Central memory CD8-positive, alpha-beta T cell (primary cell): ENCODE measurements at places on chromosomes 5 and 9.

DNA sequence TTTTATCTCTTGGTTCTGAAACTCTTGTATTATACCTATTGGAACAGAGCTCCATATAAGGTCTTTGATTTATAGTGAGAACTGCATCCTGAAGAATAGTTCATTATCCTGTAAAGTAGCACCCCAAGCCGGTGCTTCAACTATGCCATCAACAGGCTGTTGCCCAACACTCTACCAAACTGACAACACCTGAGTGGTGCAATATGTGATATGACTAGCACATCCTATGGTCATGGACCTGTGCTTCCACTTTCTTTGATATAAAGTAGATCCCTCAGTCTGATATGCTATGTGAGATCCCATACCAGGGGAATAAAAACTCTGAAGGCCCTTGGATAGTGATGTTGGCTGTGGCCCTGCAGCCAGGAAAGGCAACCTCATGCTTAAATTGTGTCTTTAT, 15.8 kb downstream of the CSF2 start:
- no peaks in the 10 kb centered on the region for H3K27me3 ChIP-seq
- H3K36me3 ChIP-seq: peaks cover 2% of the 10 kb centered on the region
- no peak for DNase-seq
- H3K4me1 ChIP-seq: peaks cover 33% of the 10 kb centered on the region
- no peak overlapping the region for H3K4me3 ChIP-seq
- H3K27ac ChIP-seq: no peak overlapping the region

DNA sequence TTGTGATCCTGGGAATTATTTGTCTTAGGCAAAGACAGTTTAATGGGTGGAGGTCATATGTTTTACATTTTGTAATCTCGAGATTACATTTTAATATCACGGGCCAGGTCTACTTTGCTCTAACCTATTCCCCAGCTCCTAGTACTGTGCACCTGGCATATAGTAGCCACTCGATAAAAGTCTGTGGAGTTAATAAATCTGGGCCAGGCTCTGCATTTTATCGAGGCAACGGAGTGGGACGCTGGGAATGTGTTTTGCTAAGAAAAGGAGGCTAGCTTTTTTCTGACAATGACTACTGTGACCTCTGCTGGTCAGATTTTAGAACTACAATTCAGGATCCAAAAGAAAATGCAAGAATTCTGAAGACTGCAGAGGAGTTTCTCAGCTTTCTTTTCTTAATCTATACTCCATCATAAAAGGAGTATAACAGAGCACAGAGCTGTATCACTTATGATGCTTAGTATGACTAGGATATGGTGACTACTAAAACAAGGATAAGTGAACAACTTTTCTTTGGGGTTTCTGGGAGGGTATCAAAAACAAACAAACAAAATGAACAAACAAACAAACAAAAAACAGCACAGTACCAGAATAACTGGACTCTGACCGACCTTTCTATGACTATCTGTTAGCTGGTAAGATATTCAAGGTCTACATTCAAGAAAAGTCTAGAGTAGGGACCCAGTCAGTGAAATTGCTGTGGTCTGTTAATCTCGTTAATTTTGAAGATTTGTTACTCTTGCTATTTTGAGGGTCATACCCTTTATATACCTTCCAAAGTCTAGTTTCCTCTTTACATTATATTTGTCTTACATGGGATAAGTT, 46.1 kb upstream of the CER1 start:
- H3K4me1 ChIP-seq: no peaks in the 10 kb centered on the region
- no peak for DNase-seq
- peaks cover 10% of the 10 kb centered on the region for H3K27me3 ChIP-seq
- H3K27ac ChIP-seq: no peak overlapping the region
- no peaks in the 10 kb centered on the region for H3K36me3 ChIP-seq
- no peak overlapping the region for H3K4me3 ChIP-seq

DNA sequence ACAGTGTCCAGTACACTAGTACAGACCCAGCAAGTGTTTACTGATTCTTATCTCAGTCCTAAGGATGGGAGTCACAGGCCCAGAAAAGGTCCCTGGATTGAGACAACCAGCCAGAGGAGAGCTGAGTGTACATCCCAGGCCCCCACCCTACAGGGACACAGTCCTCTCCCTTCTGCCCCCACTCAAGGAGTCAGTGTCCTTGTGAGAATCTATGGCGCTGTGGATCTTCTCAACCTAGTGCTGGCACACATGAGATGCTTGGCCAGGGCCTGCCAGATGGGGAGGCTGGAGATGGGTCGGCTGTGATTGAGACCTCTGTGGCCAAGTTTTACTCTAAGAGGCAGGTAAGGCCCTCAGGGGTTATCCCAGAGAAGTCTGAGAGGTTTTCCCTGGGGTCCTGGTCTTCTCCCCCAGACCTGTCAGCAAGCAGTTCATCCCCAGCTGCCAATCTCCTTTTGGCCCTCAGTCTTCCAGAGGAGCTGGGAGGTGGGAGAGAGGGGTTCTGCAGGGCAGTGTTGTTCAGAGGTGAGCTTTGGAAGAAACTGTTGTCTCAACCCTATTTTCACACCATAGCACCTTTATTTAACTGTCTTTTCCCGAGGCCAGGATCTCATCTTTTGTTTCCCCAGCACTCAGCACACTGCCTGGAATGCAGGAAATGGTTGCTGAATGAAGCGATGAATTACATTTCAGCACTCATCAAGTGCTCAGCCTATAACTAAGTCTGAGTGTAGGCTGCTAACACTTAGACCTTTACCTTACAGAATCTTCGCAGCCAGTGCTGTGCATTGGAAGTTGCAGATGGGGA, 3.2 kb upstream of the NSD1 start:
- H3K27ac ChIP-seq: no peak overlapping the region
- no peaks in the 10 kb centered on the region for H3K27me3 ChIP-seq
- H3K4me1 ChIP-seq: peaks cover 34% of the 10 kb centered on the region
- no peak for DNase-seq

DNA sequence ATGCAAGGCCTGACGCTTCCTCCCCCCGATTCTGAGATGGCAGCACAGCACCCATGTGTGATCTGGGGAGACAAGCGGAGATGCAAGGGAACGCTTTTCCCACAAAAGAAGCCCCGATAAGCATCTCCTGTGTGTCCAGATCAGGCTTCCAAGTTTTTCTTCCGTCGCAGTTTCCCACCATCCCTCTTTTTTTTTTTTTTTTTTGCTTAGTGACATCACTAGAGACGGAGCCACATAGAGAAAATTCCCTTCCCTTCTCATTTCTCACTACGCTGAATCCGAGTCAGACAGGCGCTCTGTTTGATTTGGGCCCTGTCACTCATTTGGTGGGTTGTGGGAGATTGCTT, 160.9 kb downstream of the HSD17B3 start:
- DNase-seq: no peak
- H3K4me1 ChIP-seq: no peaks in the 10 kb centered on the region
- no peaks in the 10 kb centered on the region for H3K36me3 ChIP-seq
- H3K27me3 ChIP-seq: peaks cover 34% of the 10 kb centered on the region
- H3K4me3 ChIP-seq: no peak overlapping the region

DNA sequence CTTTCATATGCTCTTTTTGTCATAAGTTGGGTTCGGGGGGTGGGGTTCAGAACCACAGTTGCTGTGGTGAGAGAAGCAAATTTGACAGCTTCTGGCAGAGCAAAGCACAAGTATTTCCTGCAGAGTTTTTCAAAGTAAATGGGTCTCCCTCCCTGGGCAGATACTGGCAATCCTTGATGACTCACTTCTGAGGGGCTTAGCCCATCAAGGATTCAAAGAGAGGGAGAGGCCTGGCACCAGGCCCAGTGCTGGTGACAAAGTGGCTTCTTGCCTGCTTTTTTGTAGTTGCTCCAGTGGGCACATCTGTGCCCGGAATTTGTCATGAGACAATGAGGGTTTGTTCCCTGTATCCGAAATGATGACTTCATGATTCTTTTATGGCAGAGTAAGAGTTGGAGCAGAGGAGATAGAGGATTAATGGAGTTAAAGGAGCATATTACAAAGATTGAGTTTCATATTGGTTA, 46.6 kb upstream of the TNC start:
- peaks cover 46% of the 10 kb centered on the region for H3K27me3 ChIP-seq
- no peaks in the 10 kb centered on the region for H3K4me1 ChIP-seq
- no peaks in the 10 kb centered on the region for H3K36me3 ChIP-seq
- H3K4me3 ChIP-seq: no peak overlapping the region
- DNase-seq: no peak
- no peak overlapping the region for H3K27ac ChIP-seq

DNA sequence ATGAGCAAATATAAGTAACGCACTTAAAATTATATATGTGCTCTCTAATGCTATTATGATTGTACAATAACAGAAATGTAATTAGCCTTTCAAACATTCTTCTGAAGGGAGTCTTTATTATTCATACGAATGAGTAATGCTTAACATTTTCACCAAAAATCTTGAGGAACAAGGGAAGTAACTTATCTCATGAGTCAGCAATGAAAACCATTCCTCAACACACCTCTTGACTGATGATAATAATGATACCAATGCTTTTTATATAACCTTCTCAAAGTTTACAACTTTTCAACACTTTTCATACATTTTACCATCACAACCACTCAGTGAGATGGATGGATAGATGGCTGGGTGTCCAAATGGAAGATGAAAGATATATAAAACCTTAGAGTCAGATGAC, 369.3 kb downstream of the BNC2 start:
- DNase-seq: no peak
- no peaks in the 10 kb centered on the region for H3K36me3 ChIP-seq
- H3K27me3 ChIP-seq: no peaks in the 10 kb centered on the region
- H3K27ac ChIP-seq: no peak overlapping the region
- no peak overlapping the region for H3K4me3 ChIP-seq
- H3K4me1 ChIP-seq: no peaks in the 10 kb centered on the region

- no peak overlapping the region for H3K4me3 ChIP-seq
- peaks cover 1% of the 10 kb centered on the region for H3K36me3 ChIP-seq
- H3K27ac ChIP-seq: no peak overlapping the region
- DNase-seq: no peak
These were observed 247.2 kb downstream of the DENND1A start for GRCh38 chr9:123682746-123683145.

GRCh38 chr5:10540036-10540544, 23.8 kb upstream of the ANKRD33B start:
- H3K4me1 ChIP-seq: peaks cover 9% of the 10 kb centered on the region
- H3K27me3 ChIP-seq: peaks cover 40% of the 10 kb centered on the region
- no peak overlapping the region for H3K4me3 ChIP-seq
- H3K36me3 ChIP-seq: no peaks in the 10 kb centered on the region
- H3K27ac ChIP-seq: no peak overlapping the region

DNA sequence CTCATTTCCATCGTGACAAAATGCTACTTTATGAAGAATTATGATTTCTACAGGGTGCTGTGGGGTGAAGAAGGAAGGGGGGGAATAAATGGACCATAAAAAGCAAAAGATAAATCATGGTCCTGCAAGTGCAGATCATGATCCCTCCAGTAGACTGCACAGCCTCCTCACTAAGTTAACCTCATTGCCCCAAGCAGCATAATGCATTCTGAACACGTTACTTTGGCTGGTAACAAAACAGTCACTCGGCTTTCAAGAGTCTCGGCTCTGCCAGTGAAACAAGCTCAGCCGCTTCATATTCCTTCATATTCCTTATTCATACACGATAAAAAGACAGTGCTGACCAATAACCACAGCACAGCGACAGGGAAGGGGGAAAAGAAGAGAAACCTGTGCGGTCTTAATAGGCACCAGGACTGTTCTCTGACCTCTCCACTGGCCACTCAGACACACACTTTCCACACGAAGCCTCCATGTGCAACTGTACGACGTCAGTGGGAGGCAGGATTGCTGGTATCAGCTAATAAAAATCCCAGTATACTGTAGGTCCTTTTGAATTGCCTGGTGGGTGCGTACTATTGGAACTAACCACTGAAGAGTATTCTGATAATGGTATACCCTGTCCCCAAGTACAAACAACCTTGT, 60.5 kb downstream of the ANKH start:
- H3K4me1 ChIP-seq: peaks cover 44% of the 10 kb centered on the region
- DNase-seq: no peak
- peaks cover 7% of the 10 kb centered on the region for H3K36me3 ChIP-seq
- peak overlapping the region; percentile 72 for H3K4me3 ChIP-seq

DNA sequence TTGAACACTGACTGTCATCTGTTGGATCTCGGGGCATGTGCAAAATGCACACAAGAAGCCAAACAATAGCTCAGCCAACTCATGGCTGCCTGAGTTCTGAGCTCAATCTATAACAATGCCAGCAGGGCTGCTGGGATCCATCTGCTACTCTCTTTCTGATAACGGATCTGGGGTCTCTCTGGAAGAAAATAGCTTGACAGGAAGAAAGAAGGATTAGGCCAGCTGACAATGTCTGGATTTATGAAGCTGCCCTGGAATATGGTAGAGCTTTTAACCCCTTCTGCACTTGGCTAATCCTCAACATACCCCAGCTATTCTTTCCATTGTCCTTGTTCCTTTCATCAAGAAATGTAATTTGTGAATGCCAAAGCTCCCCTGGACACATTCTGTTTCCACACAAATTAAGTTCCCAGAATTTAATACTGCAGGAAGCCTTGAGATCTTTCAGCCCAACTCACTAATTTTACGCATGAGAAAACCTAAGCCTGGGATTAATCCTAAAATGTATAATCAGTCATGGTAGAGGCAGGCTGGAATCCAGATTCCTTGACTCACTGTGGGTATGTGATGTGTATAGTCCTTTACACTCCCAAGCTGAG, 62.7 kb upstream of the PCA3 start:
- no peak overlapping the region for H3K4me3 ChIP-seq
- no peaks in the 10 kb centered on the region for H3K36me3 ChIP-seq
- no peak overlapping the region for H3K27ac ChIP-seq
- H3K27me3 ChIP-seq: peaks cover 48% of the 10 kb centered on the region
- no peak for DNase-seq
- H3K4me1 ChIP-seq: no peaks in the 10 kb centered on the region

DNA sequence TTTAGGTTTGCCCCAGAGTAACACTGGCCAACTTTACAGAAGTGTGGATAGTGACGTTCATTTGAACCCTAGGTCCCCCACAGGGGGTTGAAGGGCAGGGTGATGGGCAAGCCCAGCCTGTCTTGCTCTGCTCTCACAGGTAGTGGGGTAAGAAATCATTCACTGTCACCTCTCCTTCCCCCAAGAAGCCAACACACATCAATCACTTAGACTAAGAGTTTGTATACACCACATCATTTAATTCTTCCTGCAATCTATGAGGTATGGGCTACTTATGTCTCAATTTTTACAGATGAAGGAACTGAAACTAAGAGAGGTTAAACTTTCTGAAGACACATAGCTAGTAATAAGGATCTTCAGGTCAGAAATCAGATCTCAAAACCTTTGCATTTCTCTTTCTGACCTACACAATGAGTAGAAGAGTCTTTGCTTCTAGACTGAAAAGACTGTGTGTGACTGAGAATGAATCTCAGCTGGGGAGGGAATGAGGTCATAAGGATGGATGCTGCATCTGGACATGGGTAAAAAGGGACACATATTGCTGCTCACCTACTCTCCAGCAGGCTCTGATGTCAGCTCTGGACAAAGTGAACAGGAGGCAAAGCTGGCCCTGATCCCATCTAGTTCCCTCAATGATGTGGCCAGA, 81.0 kb upstream of the EQTN start:
- no peaks in the 10 kb centered on the region for H3K36me3 ChIP-seq
- H3K27ac ChIP-seq: no peak overlapping the region
- H3K4me3 ChIP-seq: no peak overlapping the region
- DNase-seq: no peak
- no peaks in the 10 kb centered on the region for H3K27me3 ChIP-seq

- no peaks in the 10 kb centered on the region for H3K4me1 ChIP-seq
- no peaks in the 10 kb centered on the region for H3K36me3 ChIP-seq
- H3K27ac ChIP-seq: no peak overlapping the region
- no peak overlapping the region for H3K4me3 ChIP-seq
These were observed 86.6 kb upstream of the NR4A3 start for GRCh38 chr9:99735041-99735440.
